ENCODE measurements at places on chromosomes 1 and 21.

- DNase-seq, result no peak
Measured at GRCh38 chr21:35508139-35508888, 459.2 kb upstream of the RUNX1 start.

- DNase-seq, result no peak
Measured at GRCh38 chr1:170410401-170411166, 121.4 kb upstream of the GORAB start.

DNA sequence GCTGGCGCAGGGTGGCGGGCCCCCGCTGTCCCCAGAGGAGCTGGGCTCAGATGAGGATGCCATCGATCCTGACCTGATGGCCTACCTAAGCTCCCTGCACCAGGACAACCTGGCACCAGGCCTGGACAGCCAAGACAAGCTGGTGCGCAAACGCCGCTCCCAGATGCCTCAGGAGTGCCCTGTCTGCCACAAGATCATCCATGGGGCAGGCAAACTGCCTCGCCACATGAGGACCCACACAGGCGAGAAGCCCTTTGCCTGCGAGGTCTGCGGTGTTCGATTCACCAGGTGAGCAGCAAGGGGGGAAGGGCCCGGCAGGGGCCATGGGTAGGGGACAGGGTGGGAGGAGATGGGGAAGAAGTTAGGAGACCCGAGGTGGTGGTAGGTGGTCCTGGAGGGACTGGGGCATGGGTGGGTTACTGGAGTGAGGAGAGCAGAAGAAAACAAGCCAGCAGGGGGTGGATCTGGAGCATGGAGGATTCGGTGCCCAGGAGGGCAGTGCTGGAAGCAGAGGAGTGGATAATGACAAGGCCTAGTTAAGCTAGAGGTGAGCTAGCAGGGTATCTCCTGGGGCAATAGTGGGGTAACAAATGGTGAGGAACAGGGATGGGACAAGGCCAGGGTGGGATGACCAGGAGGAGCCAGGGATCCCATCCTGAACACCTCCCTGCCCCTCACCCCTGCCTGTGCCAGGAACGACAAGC lies 13.1 kb downstream of the ZBTB7B start:
- DNase-seq, result no peak

GRCh38 chr1:180228648-180229482 lies 1.2 kb upstream of the LHX4 start:
- no peak for DNase-seq

- no peak for DNase-seq
Measured at GRCh38 chr1:227560393-227561173, 2.8 kb upstream of the ZNF678 start.

DNA sequence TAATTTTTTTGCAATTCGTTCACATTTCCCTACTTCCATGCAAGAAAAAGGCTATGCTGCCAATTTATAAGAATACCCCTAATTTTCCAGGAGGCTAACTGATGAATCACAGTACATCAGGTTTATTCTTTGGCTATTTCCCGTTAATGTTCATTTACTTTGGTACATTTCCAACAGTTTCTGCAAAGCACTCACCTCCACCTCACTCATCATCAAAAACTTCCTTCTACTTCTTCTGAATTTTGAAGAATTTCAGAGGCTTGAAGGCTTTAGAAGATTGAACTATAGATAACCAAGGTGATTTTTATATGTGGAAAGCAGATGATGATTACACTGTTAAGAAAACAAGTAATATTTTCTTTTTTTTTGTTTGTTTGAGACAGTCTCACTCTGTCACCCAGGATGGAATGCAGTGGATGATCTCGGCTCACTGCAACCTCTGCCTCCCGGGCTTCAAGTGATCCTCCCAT lies 60.5 kb upstream of the HP1BP3 start:
- DNase-seq, result no peak

DNA sequence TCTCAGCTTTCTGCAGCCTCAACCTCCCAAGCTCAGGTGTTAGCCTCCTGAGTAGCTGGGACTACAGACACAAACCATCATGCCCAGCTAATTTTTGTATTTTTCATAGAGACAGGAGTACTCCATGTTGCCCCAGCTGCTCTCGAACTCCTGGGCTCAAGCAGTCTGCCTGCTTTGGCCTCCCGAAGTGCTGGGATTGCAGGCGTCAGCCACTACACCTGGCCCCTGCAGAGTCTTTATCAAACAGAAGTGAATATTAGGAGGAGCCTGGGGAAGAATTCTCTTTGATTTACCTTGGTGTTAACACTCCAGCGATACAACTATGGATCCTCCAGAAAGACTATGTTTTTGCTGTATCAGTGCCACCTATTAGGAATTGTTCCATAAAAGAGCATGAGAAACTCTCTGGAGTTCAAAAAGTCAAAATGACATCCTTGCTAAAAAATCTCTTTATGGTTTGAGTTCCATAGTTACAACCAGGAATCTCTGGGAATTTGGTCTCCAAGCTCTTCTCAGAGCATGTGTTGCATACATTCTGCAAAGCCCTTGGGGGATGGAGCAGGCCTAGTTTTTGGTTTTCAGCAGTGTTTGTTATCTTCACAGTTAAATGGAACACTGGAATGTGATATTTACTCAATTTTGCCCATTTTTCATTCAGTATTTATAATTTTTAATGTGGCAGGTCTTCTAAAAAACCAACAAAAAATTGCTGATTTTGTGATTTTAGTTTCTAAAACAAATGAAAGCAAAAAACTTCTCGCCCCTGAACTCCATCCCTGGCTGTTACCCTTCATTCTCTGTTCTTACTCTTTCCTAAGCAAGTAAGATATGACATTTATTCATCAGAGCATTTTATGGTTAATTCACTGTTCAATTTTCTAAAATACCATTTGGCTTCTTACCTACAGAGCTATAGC lies 77.3 kb downstream of the OLFML2B start:
- DNase-seq, result no peak

DNA sequence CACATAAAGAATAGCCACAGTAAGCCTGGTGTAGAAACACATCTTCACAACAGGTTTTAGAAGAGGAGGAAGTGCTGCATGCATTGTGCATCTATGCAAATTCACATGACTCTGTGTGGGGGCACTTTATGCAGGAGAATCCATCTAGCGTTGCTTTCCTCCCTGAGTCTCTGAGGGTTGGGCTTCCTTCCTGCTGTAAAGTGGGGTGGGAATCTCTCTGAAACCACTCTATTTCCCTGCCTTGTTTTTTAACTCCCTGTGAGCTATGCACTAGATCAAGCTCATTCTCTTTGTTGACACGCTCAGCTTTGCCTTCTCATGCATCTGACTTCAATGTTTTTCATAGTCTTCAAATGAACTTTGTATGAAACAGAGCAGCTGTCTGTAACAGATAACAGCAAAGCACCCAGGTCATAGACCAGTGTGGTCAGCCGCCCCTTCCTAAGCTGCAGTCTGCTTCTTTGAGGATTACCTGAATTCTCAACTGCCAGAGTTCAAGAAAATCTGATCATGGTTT lies 102.7 kb upstream of the DPH5 start:
- no peak for DNase-seq

DNA sequence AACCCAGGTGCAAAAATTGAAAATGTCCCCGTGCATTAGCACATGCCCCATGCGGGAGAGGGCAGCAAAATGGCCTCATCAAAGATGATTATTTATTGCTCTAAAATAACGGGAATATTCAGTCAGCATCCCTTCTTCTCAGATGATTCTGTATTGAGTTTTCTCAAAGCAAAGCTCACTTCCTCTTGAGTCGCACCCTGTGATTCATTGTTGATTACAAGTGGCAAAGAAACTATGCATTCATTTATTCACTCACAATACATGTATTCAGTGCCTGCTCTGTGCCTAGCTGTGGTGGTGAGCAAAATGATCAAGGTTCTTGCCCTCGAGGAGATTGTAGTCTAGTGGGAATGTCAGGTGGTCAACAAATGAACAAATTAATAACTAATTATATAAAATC lies 226.0 kb upstream of the KAZN start:
- no peak for DNase-seq

GRCh38 chr1:20584890-20585289 lies 4.0 kb upstream of the CDA start:
- no peak for DNase-seq

DNA sequence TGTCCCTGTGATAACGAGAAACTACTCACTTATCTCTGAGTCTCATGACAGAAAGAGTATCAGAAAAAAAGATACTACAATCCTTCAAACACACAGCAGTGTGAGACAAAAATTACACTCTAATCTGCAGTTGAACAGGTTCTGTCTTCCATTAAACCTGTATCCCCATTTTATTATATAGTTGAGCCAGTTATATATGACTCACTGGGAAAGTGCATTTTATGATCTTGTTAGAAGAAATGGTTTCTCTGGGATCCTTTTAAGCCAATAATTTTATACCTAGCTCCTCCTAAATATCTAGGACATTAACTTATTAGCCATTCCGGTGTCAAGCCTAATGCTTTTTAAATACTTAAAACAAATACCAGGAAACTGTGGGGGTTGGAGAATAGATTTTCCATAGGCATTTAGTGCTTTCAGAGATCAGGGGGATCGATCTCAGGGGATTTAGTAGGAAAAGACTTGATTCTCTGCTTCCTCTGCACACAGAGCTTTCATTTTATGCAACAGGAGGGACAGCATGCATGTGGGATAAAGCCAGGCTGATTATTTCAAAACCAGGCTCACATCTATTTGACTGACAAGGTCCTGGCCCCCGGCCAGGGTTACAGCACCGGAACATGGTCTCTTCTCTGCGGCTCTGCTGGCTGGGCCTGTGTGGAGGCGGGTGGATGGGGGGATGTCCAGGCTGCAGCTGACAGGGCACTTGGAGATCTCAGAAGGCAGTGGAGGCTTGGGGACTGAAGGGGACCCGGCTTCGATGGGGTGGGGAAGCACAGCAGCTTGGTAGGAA lies 310.6 kb downstream of the DISC1 start:
- DNase-seq, result no peak

GRCh38 chr1:91828583-91829281 lies 57.2 kb downstream of the TGFBR3 start:
- no peak for DNase-seq

DNA sequence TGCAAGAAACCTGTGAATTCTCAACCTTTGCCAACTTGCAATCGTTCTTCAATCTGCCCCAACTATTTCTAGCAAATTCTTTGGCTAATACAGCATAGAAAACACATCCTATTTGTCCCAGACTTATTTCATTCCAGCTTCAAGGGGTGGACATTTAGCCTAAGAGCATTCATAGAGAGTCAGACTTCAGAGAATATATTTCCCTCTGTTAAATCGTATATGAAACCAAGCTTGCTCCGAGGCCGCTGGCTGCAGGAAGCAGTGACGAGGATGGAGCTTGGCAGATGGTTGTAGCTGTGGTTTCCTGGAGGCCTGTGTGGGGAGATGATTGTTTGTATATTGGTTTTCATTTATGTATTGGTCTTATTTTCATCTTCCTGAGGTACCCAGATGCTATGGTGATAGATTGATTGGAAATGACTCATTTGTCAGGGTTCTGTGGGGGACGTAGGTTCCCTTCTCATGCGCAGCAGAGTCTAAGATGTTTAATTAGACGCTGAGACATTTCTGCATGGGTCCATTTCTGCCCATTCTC lies 26.1 kb downstream of the MAN1C1 start:
- DNase-seq, result no peak

GRCh38 chr1:159172614-159173291 lies 1.3 kb downstream of the CADM3 start:
- no peak for DNase-seq

- DNase-seq, result no peak
Measured at GRCh38 chr1:208499026-208499425, 254.8 kb upstream of the PLXNA2 start.

GRCh38 chr1:160935527-160936258 lies 18.9 kb downstream of the ITLN2 start:
- no peak for DNase-seq

- no peak for DNase-seq
Measured at GRCh38 chr1:239458144-239458500, 71.8 kb downstream of the CHRM3 start.

DNA sequence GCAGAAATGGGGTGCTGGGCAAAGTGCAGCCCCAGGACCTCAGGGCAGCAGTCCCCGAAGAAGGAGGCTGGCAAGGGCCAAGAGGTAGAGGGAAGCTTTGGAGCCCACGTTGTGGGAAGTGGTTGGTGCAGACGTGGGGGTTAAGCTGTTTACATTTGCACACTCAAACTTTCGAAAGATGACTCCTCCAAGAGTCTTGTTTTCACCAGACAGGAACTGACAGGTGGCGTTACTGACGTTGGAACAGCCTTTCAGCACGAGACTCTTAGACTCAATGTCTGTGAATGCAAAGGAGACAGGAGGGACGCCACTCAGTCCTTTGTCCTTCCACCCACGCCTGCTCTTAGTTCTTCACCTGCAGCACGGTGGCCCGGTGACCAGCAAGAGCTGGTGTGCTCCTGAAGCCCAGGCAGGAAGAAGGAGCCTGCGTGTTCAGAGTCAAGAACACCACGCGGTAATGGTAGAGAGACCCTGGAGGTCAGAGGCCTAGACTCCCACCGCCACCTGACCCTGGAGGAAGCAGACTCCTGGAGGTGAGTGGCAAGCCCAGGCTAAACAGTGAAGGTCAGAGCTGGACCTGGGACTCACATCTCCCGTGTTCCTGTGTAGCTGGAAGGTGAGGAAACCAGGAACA lies 15.9 kb downstream of the LYPD8 start:
- DNase-seq, result no peak

DNA sequence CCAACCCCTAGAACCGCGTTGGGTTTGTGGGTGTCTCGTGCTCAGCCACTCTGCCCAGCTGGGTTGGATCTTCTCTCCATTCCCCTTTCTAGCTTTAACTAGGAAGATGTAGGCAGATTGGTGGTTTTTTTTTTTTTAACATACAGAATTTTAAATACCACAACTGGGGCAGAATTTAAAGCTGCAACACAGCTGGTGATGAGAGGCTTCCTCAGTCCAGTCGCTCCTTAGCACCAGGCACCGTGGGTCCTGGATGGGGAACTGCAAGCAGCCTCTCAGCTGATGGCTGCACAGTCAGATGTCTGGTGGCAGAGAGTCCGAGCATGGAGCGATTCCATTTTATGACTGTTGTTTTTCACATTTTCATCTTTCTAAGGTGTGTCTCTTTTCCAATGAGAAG lies 18.7 kb downstream of the TFF3 start:
- no peak for DNase-seq

DNA sequence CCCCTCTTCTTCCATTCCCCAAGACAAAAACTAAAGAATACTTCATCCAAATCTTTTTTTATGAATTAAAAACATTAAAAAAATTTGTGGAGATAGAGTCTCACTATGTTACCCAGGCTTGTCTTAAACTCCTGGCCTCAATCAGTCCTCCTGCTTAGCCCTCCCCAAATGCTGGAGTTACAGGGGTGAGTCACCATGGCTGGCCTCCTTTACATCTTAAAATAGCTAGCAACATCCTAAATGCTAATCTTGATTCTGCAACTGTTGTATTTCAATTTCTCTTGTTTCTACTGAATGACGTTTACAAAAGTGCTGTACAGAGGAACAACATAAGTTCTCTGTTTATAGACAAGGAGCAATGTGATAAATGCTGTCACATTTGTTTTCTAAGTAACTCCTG lies 483.5 kb downstream of the ADGRL2 start:
- DNase-seq, result no peak

- no peak for DNase-seq
Measured at GRCh38 chr1:95396557-95396956, 162.5 kb downstream of the RWDD3 start.
